ENCODE measurements at places on chromosomes 13 and 19.

- no peak for DNase-seq
Measured at GRCh38 chr13:90154311-90154960, 1193.1 kb upstream of the MIR17HG start.

DNA sequence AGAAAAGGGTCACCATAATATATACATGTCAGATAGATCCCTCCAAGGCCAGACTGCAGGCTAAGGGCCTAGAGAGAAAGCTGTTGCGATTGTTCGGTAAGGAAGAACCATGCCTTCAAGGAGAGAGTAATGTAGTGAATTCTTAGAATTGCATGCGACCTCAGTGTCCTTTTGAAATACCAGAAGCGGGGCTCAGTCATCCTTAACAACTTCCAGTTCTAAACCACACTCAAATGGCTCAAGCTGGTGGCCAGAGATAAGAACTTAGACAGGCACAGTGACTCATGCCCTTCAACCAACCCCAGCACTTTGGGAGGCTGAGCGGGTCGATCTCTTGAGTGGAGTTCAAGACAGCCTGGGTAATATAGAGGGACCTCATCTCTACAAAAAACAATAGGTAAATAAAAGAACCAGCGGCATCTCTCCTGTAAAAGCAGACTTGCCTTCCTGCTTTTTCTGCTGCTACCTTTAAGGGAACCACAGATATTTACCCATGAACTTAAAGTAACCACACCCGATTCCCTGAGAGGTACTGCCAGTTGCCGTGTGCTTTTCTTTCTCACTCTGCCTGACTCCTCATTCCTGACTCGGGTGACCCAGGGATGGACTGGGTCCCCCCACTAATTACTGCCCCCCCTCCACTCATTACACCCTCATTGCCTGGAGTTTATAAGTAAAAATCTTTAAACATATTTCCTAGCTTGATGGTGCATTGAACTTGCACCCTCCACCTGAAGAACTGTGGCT is 15.4 kb upstream of the SIGLEC6 start:
- no peak for DNase-seq

DNA sequence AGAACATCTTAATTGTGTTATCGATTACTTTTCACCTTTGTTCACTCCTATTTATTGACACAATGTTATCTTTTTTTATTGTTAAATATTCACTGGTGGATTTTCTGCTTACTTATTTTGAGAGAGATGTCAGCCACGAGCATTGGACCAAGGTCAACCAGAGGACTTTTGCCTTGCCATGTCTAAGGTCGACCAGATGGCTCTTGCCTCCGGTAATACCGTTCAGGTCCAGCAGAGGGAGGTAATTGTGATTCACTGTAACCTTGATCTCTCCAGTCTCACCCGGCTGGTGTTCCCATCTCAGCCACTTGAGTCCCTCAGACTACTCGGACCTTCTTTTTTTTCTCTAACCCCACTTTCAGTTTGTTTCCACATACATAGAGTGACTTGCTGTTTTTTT is 1438.1 kb downstream of the UQCRFS1 start:
- peak; percentile 42 for DNase-seq

DNA sequence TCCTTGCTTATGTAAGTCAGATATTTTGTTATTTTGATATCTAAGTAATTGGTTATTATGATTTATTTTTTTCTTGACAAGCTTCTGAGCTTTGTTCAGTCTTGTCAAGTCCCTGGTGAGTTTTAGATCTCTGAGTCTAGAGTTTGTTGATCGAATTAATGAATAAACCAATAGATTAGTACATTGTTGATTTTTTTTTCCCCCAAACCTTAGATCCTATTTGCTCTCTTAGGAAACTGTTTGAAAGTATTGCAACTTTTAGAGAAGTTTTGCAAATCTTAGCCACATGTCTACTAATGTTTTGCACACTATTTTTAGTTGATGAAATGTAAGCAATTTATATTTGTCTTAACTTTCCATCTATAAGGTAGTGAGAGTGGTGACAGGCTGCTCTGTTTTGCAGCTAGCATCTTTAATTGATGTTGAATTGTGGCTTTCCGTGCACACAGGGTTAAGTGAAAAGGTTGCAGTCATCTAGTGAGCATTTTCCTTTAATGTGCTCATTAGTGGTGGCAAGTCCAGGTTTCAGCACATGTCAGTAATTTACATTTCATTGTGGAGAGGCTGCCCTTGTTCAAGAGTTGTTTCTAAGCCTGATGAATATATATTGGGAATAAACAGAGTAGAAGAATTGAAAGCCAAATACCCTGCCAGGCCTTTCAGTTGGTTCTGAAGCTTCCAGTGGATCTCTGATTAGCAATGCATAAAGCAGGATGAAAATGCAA is 86.3 kb downstream of the PCCA start:
- DNase-seq: no peak

DNA sequence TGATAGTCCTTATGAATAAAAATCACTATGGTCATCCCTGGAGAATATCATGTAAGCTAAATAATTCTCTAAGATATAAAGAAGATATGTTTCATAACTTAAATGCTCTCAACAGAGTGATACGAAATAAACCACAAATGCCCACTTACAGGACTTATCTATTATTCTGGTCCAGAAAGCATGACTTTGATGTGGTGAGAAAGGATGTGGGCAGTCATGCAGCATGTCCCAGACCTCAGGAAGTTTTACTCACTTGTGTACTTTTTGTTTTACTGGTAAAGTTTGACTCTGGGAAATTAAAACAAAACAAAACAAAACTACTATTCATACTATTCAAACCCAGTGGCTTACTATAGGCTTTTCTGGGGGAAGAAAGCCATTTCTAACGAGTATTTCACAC is 483.2 kb upstream of the SLITRK6 start:
- no peak for DNase-seq

- DNase-seq: no peak
Measured at GRCh38 chr13:113874177-113874576, 10.3 kb upstream of the GAS6 start.

- peak; percentile 79 for DNase-seq
Measured at GRCh38 chr19:28466107-28467045, 746.6 kb downstream of the UQCRFS1 start.

DNA sequence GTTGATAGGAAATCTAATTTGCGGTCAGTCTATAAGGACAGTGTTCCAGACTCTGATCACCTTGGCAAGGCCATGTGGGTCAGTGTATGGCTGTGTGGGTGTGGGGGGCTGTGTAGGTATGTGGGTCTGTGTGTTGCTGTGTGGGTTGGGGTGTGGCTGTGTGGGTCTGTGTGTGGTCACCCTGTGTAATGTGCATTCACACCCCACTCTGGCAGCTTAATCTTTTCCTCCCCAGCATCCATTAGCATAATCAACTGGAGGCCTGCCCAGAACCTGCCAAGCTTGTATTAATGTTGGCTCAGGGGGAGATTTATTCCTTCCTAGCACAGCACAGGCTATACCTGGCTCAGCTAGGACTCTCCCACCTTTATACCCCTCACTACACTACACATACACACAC is 203.2 kb downstream of the TUBA3C start:
- DNase-seq: no peak

GRCh38 chr19:19064811-19065745 is 1.3 kb downstream of the SLC25A42 start:
- DNase-seq: peak; percentile 35

- no peak for DNase-seq
Measured at GRCh38 chr13:27463500-27463899, 13.1 kb upstream of the MTIF3 start.

DNA sequence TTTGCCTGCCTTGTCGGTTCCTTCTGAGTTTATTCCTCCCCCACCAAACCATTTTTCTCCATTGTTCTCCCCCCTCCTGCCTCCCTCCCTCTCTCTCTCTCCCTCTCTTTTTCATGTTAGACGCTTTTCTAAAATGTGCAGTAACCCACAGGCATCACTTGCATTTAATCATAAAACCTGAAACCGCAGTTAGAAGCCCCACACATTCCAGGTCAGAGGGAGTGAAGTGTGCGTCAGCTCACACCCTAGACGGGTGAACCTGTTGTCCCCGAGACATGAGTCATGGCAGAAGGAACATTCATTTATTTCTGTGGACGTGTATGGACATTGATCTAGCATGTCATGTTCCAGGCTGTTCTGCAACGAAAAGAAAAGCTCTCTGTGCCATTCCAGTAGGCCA is 19.9 kb downstream of the ONECUT3 start:
- DNase-seq: no peak

DNA sequence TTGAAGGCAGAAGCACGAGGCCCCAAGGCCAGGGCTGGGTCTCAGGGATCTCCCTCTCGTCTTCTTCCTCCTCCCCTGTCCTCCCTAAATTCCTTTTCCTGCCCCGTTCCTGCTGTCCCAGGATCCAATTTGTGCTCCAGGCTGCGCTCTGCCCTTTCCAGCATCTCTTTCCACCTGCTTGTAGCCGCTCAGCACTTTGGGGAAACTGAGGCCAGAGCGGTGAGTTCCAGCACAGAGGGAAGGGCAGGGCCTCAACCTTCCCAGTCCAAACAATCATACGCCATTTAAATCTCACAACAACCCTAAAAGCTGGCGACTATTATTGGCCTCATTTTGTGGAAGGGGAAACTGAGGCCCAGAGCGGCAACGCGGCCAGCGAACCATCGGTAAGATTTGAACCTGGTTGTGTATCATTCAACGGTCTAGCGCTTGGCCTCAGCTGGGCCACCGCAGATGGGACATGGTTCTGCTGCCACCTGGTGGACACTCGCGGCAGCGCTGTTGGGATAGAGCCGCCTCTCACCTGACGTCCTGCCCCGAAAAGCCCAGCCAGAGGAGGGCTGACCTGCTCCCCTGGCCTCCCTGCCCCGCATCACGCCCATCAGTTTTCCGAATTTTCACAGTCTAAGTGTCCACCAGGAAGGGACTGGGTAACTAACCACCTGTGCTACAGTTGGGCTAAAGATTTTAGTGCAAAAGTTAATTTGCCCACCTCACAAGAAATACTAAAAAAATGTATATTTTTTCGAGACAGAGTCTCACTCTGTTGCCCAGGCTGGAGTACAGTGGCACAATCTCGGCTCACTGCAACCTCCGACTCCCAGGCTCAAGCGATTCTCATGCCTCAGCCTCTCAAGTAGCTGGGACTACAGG is 4.2 kb upstream of the RPL18A start:
- DNase-seq: peak; percentile 95

DNA sequence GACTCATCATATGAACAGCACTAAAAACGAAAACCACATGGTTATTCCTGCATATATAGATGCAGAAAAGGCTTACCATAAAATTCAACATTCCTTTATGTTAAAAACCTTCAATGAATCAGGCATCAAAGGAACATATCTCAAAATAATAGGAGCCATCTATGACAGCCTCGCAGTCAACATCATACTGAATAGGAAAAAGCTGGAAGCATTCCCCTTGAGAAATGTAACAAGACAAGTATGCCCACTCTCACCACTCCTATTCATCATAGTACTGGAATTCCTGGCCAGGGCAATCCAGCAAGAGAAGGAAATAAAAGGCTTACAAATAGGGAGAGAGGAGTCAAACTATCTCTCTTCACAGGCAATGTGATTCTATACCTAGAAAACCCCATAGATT is 179.6 kb upstream of the HTR2A start:
- no peak for DNase-seq

Measured in WTC11 (cell line).